Neuronal stem cell (in vitro differentiated cells): ENCODE measurements at places on chromosomes 4 and X.

GRCh38 chr4:124144238-124144654, 568.3 kb downstream of the ANKRD50 start:
- no peak for DNase-seq

GRCh38 chrX:100417681-100418080, 7.6 kb upstream of the PCDH19 start:
- no peak for DNase-seq

DNA sequence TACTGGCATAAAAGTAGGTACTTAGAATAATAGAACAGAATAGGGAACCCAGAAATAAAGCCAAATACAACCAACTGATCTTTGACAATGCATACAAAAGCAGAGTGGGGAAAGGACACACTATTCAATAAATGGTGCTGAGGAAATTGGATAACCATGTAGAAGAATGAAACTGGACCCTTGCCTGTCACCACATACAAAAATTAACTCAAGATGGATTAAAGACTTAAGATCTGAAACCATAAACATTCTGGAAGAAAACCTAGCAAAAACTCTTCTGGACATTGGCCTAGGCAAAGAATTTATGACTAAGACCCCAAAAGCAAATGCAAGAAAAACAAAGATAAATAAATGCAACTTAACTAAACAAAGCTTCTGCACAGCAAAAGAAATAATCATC, 45.6 kb downstream of the ARFIP1 start:
- DNase-seq: no peak

DNA sequence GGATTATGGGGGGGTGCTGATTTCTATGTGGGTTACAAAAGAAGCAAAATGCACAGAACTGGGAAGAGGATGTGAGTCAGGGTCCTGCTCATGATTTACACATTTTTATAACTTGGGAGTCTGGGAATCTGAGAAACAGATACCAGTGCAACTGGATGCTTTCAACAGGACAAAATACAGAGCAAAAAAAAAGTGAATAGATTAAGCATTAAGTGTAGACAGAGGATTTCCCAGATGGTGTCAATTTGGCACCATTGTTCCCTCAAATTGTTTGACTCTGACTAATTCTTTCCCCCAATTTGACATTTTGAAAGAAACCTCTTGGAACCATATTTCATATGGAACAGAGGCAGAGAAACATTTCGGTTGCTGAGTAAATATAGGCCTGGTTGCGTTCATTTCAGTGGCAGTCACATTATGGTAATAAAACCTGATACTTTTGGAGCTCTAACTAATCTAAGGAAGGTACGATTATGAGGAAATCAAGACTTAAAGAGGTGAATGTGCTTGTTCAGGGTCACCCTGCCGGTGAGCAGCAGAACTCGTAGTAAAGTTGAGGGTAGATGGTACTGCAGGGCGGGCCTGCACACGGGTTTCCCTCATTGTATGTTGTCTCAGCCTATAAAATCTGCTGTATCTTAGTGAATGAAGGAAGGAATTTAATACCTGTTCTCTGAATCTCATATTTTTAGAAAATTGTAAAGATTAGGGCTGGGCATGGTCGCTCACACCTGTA, 18.7 kb upstream of the CDKL5 start:
- no peak for DNase-seq

- DNase-seq: no peak
Measured at GRCh38 chrX:65451663-65452062, 82.9 kb downstream of the LAS1L start.

DNA sequence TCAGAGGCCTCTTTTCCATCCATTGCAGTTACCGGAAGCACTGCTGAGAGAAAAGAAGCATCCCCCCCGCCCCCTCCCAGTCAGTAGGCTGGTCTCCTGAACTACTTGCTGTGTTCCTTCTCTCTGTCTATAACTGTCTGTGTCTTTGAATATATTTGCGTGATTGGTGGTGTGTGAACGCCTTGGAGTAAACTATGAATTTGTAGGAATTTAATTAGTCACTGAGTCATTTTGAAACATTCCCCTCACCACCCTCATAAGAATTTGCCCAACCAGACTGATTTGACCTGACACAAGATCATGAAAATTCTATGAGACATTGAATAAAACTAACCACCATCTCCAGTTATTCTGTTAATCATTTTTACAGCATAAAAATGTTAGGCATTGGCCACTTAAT, 6.7 kb upstream of the NXF3 start:
- no peak for DNase-seq

DNA sequence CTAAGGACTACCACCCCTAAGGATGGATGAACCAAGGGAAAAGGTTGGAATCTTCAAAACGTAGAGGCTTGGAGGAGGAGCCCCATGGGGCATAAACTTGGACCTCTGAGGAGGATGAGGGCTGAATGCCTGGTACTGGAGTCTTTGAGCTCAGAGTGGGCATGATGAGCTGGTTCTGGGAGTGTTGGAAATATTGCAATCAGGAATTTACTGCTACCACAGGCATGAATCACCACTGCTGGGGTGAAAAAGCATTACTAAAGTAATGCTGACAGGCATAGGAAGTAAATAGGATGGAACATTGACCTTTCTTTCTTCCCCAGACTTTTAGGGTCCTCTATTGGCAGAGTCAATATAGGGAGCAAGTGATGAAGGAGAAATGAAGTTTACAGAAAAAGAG, 105.8 kb upstream of the RPS6KA3 start:
- no peak for DNase-seq

GRCh38 chr4:7281691-7282665, 89.6 kb downstream of the SORCS2 start:
- no peak for DNase-seq

GRCh38 chr4:32680946-32681345, 1960.8 kb downstream of the PCDH7 start:
- DNase-seq: no peak

GRCh38 chrX:154485150-154486051, 1.0 kb downstream of the UBL4A start:
- no peak for DNase-seq

- DNase-seq: no peak
Measured at GRCh38 chrX:129823115-129823514, 20.6 kb downstream of the ZDHHC9 start.

DNA sequence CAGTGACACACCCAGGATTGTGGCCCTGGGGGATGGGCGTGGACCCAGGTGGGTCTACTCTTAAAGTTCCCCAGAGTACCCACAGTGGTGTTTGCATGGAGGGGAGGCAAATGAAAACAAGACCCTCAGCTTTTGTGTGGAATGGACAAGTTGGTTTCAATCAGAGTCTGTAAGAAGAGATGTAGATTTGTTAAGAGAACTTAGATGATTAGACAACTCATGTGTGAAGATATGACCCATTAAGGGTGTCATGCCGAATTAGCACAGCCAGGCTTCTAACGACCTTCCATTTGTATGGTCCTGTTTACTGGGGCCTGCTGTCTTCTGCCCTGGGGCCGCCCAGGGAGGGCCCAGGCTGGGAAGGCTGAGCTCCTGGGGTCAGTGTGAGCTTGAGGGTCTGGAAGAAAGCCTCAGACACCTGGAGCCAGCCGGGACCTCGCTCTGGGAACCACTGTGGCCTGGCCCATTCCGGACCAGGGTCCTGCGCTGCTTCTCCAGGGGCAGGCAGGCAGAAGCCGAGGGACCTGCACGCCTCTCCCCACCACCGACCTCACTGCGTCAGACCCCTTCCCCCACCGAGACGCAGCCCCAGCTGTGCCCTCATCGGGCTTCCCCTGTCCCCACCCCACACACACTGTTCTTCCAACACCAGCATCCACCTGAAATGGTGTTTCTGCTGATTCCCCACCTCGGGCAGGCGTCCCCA, 20.4 kb downstream of the UVSSA start:
- no peak for DNase-seq

DNA sequence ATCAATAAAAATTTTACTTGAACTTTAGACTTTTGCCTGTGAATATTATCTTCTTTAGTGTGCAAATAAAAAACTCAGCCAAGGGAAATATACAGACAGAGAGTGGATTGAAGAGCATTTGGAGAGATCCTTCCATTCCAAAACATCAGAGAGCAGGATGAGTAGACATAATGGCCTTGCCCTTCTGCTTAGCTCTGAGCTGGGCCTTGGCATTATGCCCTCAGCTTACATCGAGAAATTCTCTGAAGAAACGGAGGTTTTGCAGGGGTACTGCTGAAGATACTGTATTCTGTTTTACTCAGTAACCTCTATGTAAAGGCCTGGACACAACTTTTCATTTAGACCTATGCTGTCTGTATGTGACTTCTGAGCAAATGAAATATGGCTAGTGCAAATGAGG, 317.4 kb downstream of the STIM2 start:
- no peak for DNase-seq

GRCh38 chr4:37517326-37517725, 168.8 kb downstream of the RELL1 start:
- DNase-seq: no peak

- no peak for DNase-seq
Measured at GRCh38 chrX:136671006-136671610, 23.1 kb downstream of the CD40LG start.

GRCh38 chrX:71181558-71181909, 36.9 kb downstream of the NLGN3 start:
- DNase-seq: no peak

- peak; percentile 41 for DNase-seq
Measured at GRCh38 chr4:138035781-138036258, 206.3 kb downstream of the SLC7A11 start.

GRCh38 chrX:133601116-133601515, 185.8 kb upstream of the GPC4 start:
- DNase-seq: no peak

GRCh38 chrX:132948648-132949260, 9.7 kb downstream of the HS6ST2 start:
- DNase-seq: no peak

GRCh38 chr4:52105276-52105675, 54.2 kb downstream of the SPATA18 start:
- DNase-seq: no peak

DNA sequence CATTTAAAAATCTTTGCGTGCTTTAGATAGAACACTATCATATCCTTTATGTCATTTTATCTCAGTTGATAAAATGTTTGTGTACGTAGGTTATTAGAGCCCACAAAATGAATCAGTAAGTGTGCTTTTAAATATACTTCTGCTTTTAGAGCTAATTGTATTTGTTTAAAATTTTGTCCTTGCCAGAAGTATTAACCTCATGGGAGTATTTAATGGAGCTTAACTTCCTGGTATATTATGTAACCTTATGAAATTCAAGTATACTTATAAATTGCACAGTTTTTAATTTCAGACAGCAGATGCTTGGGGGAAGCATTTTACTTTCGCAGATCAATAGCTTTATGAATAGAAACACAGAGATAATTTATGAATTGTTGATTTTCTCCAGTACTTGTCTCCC, 90.2 kb downstream of the DIPK2B start:
- DNase-seq: no peak

- DNase-seq: no peak
Measured at GRCh38 chr4:184477201-184477999, 3.0 kb upstream of the IRF2 start.

- no peak for DNase-seq
Measured at GRCh38 chrX:51614353-51615012, 4.2 kb downstream of the CENPVL3 start.

DNA sequence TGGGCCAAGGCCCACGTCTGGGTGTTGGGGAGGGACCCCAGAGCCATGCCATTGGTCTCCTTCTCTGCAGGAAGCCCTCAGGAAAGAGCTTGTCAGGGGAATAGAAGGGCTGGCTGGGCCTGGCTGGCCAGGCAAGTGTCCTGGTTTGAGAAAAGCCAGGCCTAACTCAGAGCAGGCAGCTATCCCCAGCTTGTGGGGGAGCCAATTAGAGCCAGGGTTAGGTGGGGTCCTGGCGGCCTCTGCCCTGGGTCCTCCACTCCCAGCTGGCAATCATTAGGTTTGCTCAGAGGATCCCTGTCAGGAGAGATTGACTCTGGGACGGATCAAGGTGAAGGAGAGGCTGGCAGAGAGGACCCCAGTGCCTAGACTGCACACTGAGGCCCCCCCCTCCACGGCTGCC, 64.8 kb downstream of the PJA1 start:
- no peak for DNase-seq

DNA sequence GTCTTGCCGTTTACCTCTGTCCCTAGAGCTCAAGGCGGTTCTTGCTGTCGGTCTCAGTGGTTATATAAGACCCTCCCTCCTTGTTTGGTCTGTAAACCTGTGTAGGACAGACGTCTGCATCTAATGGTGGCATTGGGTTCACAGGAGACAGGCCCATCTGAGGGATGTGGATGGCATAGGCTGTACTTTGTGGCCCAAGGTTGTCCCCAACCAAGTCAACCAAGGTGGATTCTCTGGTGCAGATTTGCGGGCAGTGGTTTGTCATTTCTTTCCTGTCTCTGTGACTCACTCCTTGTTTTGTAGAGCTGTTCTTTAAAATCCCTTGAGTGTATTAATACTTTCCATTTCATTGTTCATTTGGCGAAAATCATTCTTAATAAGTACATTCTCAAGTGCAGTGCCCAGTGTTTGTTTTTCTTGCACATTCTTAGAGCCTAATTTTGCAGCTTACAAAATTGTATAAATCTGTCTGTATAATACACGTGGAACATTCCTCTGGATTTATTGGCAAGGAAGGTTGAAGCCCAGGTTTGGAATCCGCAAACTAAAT, 68.0 kb upstream of the TLR2 start:
- no peak for DNase-seq

DNA sequence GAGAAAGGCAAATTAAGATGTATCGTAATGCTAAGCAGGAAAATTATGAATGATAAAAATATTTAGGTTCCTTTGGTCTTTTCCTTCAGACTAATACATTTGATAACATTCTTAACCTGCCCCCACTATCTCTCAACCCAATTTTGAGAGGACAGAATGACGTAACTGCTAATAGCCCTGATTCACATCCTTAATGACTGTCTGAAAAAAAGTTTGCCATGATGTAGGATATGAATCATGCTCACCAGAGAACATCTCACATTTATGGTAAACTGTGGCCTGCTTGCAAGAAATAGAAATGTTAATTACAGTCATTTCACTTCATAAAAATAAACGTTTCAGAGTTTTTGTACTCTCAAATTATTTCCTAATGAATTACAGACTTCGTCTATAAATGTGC, 128.0 kb upstream of the VEGFC start:
- no peak for DNase-seq

GRCh38 chr4:13248621-13249298, 235.4 kb downstream of the RAB28 start:
- no peak for DNase-seq

DNA sequence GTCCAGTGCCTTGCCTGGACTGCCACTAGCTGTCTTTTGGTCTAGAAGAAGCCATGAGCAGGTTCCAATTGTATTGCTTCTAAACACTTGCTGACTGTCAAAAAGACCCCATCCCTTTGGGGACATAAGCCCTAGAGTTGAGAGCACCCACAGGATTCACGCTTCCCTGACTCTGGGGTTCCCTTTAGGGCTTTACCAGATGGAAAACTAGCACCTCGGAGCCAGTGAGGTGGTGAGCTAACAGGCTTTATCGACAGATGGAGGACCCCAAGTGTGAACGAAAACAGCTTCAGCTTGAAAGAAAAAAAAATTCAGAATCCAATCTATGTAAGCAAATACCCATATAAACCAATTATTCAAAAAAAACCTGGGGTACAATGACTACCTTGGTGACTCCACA, 90.8 kb downstream of the NAA11 start:
- no peak for DNase-seq

GRCh38 chrX:9311421-9312160, 153.3 kb upstream of the TBL1X start:
- DNase-seq: no peak
